Sciatic nerve (tissue), 2 donors: ENCODE measurements at places on chromosomes 13 and 19.

- no peak for DNase-seq
Measured at GRCh38 chr13:49498206-49498605, 2.5 kb downstream of the PHF11 start.

DNA sequence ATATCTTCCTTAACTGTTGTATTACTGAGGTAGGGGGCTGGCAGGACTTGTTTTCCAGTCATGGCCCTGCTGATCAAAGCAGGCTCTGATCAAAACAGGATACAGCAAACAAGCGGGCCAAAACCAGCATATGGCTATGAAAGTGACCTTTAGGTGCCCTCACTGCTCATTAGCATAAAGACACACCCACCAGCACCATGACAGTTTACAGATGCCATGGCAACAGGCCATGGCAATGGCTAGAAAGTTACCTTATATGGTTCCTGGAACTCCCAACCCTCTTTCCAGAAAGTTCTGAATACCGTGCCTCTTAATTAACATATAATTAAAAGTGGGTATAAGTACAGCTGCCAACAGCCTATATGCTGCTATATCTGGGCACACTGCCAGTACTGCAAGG lies 551.4 kb upstream of the SGCG start:
- DNase-seq = no peak

DNA sequence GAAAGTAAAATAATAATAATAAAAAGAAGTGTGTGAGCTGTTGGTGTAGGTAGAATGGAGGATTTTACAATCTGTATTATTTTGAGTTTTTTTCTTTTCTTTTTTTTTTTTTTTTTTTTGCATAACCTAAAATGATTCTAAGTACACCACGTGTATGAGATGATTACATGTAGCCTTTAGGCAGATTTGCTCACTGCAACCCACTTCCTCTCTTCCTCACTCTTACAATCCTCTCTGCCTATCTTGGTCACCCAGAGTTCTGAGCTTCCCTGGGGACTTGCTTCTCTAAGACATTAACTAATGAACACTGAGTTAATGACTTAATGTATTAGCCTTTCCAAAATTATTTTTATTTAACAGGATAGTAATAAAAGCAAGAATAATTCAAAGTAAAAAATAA lies 1169.6 kb downstream of the EFNB2 start:
- DNase-seq = no peak

DNA sequence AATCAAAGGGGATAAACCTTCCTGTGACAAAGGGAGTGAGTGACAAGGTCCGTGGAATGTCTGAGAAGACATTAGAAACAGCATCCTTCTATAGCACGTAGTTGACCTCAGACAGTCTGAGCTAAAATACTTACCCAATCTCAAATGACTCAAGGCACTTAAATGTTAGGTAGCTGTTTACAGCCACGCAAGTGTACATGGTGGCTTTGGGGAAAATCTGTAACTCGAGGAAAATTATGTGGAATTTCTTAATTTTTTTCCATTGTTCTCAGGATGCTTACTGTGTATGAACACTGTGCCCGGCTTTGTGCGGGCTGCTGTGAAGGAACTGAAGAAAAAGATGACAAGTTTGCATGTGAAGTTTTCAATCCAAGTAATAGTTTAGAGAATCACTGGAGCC lies 5.2 kb downstream of the LGALS13 start:
- no peak for DNase-seq

GRCh38 chr13:22086597-22087330 lies 415.9 kb downstream of the FGF9 start:
- DNase-seq = no peak

GRCh38 chr13:80562433-80563156 lies 221.7 kb upstream of the SPRY2 start:
- DNase-seq = no peak

DNA sequence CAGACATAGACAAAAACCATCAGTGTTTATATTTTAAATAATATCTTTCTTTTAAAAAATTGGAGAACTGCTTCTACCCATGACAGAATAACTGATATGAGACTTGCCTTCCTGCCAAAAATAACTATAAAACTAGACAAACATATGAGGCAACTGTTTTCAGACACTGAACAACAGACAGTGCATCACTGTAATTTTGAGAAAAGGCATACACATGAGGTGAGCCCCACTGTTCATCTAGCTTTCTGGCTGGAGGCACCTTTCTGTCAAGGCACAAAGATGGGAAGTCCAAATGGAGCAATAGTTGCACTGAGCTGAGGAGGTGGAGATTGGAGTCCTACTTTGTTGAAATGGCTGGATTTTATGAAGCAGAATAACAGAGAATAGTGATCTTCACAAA lies 71.9 kb upstream of the ZNF507 start:
- DNase-seq = no peak

DNA sequence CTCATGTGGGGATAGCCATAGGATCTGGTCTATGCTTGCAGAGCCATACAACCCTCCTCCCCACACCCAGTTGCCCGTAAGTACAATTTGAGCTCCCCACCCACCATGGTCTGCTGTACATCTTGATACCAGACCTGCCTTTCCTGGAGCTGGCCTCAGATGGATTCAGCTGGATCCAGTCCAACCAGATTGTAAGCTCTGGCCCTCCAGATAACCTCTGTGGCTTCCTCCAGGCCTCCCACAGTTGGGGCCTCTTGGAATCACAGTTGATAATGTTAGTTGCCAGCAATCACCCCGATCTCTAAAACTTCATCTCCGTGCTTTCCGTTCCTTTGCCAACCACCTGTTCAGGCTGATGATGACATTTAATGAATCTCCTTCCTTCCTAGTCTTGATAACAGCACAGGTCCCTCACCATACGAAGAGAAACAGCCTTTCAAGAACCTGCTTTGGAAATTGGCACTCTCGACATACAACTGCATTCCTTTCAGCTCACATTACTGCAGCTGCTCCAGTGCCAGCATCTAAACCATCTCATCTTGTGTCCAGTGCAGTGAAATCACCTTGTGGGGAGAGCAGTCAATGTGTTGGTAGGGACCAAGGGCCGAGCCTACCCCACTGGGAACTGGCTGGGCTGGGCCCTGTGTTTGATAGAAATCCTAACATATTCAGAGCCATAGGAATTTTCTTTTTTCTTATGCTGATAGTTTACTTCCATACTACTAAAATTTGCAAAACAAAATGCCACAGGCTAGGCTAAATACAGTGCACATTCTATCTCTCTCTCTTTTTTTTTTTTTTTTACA lies 15.1 kb upstream of the FOXO1 start:
- no peak for DNase-seq

- DNase-seq = no peak
Measured at GRCh38 chr19:2534423-2535013, 58.6 kb downstream of the GADD45B start.

GRCh38 chr13:35957241-35957731 lies 173.9 kb downstream of the DCLK1 start:
- DNase-seq = no peak

- DNase-seq = no peak
Measured at GRCh38 chr13:21796775-21797514, 126.1 kb downstream of the FGF9 start.

DNA sequence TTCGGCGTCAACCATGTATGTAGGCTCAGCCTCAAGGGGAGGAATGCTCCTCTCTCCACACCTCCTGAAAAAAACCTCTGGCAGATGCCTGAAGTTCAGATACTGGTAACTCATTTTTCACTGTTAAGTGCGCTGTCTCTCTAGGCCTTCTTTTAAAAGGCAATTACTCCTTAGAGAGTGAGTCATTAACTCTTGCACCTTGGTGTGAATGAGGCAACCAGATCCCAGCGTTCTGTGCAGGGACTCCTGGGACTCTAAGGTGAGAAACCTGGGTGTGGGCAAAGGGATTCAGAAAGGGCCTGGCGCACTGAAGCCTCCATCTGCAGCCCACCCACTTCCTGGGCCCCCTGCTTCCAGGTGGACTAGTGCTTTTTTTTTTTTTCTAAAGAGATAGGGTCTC lies 71.7 kb downstream of the SIAH3 start:
- DNase-seq = no peak

DNA sequence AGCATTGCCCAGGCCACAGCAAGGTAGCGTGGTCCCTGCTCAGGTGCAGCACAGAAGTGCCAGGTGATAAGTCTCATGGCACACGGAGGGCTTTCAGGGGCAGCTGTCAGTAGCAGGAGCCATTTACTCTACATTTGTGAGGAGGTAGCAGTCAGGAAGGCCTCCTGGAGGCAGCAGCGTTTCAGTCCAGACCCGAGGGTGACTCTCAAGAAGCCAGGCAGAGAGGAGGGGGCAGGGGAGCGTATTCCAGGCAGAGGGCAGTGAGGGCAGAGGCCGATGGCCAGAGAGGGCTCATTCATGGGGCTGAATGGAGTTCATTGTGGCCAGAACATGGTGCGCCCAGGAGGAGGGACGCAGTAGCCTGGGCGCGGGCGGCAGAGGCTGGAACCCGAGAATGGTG lies 8.9 kb downstream of the PIAS4 start:
- no peak for DNase-seq

- no peak for DNase-seq
Measured at GRCh38 chr13:36108954-36109353, 22.2 kb downstream of the DCLK1 start.

DNA sequence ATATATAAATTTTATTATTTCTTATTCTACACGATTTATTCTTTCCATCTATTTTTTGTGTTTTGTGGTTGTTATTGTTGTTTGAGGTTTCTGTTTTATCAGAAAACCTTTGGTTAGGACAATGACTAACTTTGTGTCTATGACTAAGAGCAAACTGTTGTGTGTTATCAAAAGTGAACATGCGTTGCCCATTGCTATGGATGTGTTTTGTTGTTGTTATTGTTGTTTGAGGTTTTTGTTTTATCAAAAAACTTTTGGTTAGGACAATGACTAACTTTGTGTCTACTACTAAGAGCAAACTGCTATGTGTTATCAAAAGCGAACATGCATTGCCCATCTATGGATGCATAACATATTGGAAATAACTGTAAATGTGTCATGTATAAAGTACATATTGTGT lies 692.3 kb downstream of the SLITRK1 start:
- no peak for DNase-seq

DNA sequence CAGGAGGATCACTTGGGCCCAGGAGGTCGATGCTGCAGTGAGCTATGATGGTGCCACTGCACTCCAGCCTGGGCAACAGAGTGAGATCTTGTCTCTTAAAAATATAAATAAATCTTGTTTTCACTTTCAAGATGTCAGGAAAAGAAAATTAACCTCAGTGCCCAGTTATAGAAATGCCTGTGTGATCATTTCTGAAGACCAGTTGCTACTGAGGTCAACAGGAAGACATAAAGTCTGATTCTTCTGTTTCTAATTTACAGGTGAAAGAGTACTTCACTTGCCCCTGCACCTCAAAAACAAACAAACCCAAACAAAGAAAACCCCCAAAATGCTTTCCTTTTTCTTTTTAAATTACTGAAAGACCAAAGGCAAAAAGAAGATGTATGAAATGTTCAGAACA lies 174.3 kb upstream of the NBEA start:
- DNase-seq = no peak

GRCh38 chr19:10290876-10291553 lies 1.3 kb downstream of the ICAM5 start:
- no peak for DNase-seq

DNA sequence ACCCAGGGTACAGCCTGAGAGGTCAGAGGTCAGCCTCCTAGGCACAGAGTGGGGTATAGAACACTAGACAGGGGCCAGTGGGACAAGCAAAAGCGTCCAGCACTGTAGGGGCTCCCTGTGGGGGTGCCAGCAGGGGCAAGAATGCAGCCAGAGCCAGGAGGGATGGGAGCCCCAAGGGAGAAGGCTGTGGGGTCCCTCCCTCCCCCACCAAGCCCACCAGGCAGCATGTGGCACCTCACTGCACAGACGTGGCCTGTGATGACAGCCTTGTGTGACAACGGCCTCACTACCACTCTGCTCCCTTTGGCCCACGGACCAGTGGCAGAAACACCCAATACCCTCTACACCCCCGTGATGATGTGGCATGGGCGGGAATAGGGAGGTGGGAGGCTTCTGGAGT lies 10.1 kb downstream of the ARMC6 start:
- DNase-seq = no peak

DNA sequence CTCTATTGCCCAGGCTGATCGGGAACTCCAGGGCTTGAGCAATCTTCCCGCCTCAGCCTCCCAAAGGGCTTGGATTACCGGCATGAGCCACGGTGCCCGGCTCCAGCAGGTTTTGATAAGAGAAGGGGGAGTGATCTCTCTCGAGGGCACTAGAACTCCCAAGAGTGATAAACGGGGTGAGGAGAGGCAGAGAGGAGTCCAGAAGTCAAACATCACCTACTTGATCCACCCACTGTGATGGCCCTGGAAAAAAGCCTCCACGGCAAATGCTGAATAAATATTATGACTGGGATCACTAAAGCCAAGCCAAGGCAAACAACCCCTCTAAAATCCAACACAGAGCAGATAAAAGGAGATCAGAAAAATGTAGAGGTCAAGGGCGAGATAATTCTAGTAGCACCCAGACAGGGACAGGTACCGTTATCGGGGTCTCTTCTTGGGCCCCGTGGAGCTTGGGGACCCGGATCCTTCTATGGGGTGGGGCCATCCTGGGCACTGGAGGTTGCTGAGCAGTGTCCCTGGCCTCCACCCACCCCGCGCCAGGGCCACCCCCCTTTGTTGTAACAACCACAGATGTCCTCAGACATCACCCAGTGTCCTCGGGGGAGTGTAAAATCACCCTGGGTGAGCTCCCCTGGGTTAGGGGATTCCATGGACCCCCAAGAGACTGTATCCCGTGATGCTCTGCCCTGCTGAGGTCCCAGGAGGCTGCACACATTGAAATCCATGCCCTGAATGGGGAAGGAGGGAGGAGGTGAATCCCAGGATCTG lies 3.7 kb upstream of the CREB3L3 start:
- no peak for DNase-seq

DNA sequence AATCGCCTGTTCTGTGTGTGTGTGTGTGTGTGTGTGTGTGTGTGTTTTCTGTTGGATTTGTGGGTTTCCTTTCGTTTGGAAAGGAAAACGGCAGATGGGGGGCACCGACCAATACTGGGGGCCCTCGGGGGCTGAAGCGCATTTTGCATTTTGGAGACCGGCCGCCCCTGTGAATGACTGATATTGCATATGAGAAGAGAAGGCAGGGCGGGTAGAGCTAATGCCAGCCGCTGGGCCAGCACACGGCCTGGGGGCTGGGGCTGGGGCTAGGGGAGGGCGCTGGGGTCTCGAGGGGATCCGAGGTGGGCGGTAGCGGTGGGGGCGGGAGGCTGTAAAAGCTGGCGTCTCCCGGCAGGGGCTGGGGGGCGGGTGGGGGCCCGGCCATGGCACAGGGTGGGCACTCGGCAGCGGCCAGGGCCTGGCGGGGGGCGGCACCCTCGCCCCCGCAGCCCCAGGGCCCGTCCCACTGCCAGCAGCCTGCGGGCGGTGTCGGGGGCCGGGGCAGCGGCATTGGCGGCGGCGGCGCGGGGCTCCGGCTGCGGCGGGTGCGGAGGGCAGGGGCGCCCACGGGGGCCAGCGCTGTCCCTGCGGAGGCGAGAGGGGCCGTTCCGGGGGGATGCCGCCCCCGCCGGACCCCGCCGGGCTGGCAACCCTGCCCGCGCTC lies 11.2 kb downstream of the ANO8 start:
- no peak for DNase-seq

- no peak for DNase-seq
Measured at GRCh38 chr13:94123557-94123956, 355.9 kb downstream of the DCT start.

GRCh38 chr13:74682746-74683145 lies 548.5 kb upstream of the KLF12 start:
- no peak for DNase-seq
